ENCODE measurements at places on chromosomes 13 and 19.

DNA sequence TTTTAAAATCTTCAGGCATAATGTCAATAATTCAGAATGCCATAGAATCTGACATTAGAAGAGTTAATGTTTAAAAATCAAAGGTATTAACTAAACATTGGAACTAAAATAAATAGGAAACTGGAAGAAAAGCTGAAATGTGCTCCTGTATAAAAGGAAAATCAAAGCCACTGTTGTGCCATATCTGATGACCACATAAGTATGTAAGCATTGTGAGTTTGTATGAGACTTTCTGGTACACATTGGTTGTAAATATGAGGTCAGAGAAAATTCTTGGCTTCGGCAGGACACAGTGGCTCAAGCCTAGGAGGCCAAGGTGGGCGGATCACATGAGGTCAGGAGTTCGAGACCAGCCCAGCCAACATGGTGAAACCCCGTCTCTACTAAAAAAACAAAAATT lies 48.3 kb upstream of the INTS6 start:
- no peak for DNase-seq

DNA sequence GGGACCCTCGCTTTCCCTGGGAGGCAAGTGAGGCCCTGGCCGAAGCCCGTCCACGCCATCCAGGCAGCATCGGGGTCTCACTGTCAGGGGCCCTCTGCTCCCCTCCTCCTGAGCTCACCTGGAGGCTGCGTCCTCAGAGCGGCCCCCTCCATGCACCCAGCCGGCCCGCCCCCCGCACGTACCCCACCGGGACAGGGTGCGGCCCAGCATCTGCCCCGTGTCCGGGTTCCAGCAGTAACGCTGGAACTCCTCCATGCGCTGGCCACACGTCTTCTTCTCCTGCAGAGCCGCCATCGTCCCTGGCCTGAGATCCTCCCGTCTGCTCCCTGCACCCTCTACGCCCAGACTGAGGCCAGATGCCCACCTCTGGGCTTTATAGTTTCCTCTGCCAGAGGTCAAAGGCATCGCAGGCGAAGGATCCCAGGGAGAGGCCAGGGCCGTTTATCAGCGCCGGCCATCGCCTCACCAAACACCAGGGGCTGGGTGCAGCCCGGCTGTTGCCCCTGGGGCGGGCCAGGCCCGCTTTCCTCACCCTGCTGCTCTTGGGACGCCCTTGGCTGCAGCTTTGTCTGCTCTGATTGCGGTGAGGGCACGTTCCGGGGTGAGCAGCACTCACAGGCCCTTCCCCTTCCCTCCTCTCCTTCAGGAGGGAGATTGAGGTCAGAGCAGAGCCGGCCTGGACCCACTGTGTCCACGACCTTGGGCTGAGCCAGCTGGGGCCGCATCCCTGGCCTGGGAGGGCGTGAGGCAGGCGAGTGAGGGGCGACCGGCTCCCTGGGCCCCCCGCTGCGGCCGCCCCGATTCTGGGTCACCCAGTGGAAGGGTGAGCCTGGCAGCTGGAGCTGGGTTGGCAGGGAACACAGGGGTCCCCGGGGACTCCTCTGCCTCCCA lies at the start of gene ATP4B:
TSS of gene ATP4B (minus strand) at position 348 of the 891 bp plus-strand sequence. CDS start at position 294, 54 bp downstream.
- DNase-seq: no peak

DNA sequence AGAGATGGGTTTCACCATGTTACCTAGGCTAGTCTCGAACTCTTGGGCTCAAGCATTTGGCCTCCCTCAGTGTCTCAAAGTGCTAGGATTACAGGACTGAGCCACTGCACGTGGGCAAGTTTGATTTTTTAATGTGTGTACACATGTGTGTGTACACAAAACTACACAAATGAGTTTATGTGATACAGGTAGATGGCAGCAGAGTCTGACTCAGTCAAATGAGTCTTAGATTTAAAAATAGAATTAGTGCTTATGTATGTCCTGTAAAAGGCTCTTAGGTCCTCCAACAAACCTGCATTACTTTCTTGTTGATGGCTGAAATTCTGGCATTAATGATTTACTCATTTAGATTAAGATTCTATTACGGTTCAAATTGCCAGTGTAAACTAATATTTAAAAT lies 293.7 kb downstream of the PCDH17 start:
- no peak for DNase-seq

GRCh38 chr19:55370305-55370988 lies at the start of gene IL11:
IL11 (minus strand) TSS chr19:55370463; CDS start chr19:55370310, 153 bp downstream.
- DNase-seq: no peak

GRCh38 chr13:44022196-44022595 lies 142.5 kb downstream of the LACC1 start:
- no peak for DNase-seq

DNA sequence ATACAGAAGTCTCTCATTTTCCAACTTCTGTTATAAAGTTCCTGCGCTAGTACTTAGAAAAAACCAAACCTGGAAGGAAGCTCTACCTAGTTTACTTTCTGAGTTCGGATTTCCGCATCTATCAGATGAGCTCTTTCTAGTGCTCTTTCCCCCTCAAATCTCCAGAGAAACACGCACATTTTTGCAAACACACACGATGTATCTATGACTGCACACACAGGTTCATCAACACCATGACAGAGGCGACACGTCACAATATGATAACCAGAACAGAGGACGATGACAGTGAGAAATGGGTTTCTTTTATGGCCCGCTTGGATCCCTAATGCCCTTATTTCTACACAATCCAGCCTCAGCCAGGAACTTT lies 629 bp upstream of the LRRC63 start:
- DNase-seq: no peak

- DNase-seq: no peak
Measured at GRCh38 chr19:47730521-47730889, 14.8 kb upstream of the NOP53 start.

DNA sequence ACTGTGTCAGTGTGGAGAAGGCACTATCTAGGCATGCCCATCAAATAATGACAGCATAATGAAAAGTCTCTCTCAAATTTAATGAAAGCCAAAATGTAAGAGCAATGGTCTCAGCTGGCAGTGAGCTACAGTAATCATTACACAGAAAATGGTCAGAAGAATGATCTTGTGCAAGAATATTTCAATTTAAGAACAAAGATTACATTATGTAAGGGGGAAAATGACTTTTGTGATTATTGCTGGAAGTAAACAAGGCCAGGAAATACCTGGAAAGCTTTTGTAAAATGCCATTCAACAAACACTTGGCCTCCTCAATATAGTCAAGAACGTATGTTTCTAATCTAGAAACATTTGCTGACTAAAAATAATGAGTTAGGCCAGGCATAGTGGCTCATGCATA lies 89.1 kb downstream of the CAB39L start:
- DNase-seq: no peak

DNA sequence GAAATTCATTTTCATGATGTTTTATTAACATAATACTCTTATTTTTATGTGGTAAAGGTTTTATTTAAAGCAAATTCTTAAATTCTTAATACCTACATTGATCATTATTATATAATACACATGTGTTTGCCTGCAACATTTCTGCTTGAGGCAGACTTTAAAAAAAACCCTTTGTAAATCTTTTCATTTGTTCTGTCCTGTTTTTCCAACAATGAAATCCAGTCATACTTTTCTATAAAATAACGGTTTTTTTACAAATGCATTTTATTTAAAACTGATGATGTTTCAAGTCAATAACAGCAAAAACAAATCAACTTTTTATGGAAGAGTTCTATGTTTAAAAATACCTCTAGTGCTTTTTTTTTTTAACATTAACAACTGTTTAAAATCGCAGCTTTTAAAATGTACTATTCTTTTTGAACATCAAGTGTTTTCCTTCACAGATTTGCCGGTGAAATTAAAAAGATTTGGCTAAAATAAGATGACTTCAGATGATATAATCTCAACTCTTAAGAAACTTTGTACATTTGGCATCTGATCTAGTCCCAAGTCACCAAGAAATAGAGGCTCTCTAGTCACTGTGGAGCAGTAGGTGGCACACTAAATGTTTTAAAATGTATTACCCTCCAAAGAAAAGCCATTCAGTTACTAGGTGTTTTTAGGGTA lies 5.1 kb downstream of the POU4F1 start:
- DNase-seq: no peak

GRCh38 chr13:56173346-56173745 lies 967.4 kb upstream of the PRR20A start:
- no peak for DNase-seq

- DNase-seq: no peak
Measured at GRCh38 chr13:52665325-52665724, 12.7 kb downstream of the SUGT1 start.

Data from stimulated activated CD8-positive, alpha-beta memory T cell treated with anti-CD3 and anti-CD28 coated beads, Interleukin-4, amount 100 ng/mL, for 4 hours (primary cell).